ENCODE measurements at places on chromosomes 13 and 19.

- DNase-seq: no peak
These were observed 6.6 kb upstream of the OR10H2 start for GRCh38 chr19:15721268-15721667.

DNA sequence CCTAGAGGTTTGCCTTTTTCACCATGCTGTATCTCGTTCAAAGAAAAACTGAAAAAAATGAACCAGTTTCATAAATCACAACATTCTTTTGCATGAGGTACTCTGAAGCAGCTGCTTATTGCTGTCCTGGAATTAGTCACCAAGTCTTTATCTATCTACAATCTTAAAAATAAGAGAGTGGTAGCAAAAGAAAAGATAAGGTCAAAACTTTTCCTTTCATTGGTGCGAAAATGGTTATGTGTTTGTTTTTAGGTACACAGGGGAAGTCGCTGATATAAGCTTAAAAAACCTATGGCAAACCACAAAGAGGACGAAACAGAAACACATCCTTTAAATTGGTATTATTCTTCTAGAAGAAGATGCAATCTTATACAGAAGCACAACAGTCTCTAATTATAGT lies 20.7 kb downstream of the OBI1 start:
- DNase-seq: no peak

- DNase-seq: no peak
These were observed 13.6 kb upstream of the LATS2 start for GRCh38 chr13:21075011-21075378.

GRCh38 chr13:76293751-76294150 lies 592.5 kb downstream of the KCTD12 start:
- no peak for DNase-seq

GRCh38 chr19:58181902-58182576 lies 822 bp upstream of the ZNF274 start:
- DNase-seq: peak; percentile 30

DNA sequence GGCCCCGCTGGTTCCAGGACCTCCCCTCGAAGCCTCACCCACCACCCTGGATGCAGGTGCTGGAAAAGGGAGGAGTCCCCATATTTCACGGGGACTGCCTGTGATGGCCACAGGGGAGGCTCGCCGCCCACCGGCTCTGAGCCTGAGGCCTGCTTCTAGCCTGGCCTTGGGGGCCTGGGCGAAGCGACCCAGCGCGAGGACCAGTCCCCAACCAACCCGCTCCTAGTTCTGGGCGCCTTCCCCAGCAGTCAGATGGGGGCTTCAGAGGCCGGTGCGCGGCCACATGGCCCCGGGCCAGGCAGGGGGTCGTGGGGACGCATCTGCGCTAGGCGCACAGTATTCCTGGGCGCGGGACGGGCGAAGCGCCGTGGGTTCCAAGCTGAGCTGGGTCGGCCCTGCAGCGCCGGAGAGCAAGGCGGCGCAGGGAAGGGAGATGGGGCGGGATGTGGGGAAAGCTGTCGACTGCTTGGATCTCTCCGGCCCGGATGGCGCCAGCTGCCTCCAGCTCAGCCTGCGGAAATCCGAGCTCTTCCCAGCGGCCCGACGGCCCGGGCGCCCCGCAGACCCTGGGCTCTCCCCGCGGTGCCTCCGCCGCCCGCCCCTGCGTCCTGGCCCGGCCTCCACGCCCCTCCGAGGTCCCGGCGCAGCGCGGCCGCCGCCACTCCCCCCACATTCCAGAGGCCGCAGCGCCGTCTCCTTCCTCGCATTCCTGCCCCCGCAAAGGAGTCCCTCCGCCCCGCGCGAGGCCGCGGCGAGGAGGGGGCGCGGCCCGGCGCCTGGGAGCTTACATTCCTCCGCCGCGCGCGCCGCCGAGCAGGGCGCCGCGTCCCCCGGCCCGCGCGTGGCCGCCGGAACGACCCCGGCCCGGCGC lies at the start of gene WTIP:
WTIP (plus strand) TSS at position 788 of the 871 bp plus-strand sequence. CDS start 217 bp downstream, outside the sequence.
- peak; percentile 91 for DNase-seq

- no peak for DNase-seq
These were observed 31.7 kb downstream of the INSR start for GRCh38 chr19:7262470-7262869.

- DNase-seq: no peak
These were observed 7.9 kb downstream of the GPR12 start for GRCh38 chr13:26752671-26753070.

DNA sequence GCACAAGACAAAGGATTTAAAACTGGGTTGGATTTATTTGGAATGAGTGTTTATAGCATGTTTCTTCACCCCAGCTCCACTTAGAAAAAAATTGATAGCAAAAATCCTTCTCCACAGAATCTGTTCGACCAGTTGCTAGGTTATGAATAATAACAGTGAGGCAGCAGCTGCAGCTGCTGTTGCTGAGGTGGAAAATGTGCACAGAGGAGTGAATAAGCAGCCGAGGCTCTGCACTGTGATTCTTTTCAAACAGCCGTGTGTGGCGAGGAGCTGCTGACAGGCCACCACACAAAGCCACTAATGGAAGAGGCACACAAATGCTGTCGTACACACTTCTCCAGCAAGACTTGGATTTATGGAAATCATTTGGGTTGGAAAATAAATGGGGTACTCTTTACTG lies 6.4 kb upstream of the RASL11A start:
- DNase-seq: no peak

GRCh38 chr19:35557539-35558399 lies 5.7 kb downstream of the ATP4A start:
- peak; percentile 98 for DNase-seq

DNA sequence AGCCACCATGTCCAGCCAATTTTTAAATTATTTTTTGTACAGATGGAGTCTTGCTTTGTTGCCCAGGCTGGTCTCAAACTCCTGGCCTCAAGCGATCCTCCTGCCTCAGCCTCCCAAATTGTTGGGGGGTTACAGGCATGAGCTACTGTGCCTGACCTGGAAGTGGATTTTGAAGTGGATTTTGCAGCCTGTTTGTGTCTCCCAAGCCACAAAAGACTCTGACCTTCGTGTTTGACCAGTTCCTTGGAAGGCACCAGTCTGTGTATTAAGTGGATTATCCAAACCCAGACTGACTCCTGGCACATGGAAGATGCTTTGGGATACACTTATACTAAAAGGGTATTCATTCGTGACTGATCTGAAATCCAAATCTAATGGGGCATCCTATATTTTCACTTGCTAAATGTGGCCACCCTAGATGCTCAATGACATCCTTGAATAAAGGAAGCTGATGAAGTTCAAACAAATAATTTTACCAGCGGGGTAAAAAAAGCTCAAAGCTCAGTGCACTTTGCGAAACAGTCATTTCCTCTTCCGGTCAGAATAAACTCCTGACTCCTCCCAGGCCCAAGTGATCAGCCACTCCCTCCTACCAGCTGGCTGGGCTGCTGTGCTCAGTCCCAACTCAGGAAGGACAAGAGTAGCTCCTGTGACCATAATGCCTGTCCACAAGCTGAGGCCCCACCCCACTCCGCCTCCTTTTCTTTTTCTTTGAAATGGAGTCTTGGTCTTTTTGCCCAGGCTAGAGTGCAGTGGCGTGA lies 32.6 kb upstream of the GATAD2A start:
- no peak for DNase-seq

DNA sequence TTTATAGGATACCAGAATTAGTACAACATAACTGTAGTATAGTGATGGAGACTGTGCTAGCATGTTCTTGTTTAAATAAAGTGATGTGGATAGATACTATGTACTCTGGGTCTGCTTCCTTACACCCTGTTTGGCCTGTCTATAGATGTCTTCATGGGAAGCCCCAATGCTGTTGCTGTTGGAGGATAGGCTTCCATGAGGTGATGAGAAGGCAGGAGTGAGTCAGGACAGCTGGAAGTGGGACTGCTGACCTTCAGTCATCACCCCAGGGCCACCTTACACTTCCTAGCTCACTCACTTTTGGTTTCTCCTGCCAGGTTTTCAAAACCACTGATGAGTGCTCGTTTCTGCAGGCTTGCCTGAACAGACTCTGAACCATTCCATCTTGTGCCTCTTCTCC lies 4.2 kb downstream of the KCTD4 start:
- DNase-seq: no peak

DNA sequence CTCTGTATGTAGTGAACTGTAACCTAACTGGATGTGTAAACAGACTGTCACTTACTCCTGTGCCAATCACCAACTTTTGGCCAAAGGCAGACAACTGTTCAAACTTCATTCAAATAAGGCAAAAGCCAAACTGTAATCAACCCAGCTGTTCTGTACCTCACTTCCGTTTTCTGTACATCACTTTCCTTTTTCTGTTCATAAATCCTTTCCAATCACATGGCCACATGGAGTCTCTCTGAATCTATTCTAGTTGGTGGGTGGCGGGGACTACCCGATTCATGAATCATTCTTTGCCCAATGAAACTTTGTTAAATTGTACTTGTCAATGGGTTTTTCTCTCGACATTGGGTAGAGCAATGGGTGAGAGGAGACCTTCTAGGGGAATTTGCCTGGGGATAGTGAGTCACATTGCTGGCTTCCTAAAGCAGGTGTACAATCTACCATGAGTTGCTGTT lies 178.3 kb upstream of the RFC3 start:
- no peak for DNase-seq

GRCh38 chr19:7381073-7381390 lies 32.3 kb downstream of the ARHGEF18 start:
- DNase-seq: no peak

- no peak for DNase-seq
These were observed 103.5 kb upstream of the TSC22D1 start for GRCh38 chr13:44679597-44679996.

DNA sequence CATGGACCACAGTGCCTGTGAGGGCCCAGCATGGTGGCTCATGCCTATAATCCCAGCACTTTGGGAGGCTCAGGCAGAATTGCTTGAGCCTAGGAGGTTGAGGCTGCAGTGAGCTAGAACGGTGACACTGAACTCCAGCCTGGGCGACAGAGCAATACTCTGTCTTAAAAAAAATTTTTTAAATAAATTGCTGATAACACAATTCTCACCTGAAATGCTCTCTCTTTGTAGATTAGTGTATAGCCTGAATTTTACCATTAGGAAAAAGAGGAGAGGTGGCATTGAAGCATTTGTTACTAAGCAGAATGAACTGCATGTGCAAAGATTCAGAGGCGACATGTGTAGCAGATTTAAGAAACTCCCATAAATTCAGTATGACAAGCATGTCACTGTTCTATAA lies 29.1 kb upstream of the MAP3K10 start:
- no peak for DNase-seq
